Kidney epithelial cell (primary cell): ENCODE measurements at places on chromosomes 7 and 10. TPM values are rescaled to one million over a fixed set of nuclear protein-coding genes. Genes with fewer than 3 reads are reported as not detected.

SORCS1 gene
- 2.1 and 2.3 TPM in 2 replicates for total RNA-seq

CALHM3 gene
- total RNA-seq, result not detected in 2 replicates

SPDYE9 gene
- not detected in 2 replicates for total RNA-seq

GHRHR gene
- not detected in 2 replicates for total RNA-seq

MICU1 gene
- total RNA-seq, result 33.8 and 37.2 TPM in 2 replicates

PRXL2A gene
- total RNA-seq, result 64.4 and 72.4 TPM in 2 replicates

ZPBP gene
- total RNA-seq, result 0.13 TPM in 1 of 2 replicates, not detected in the other

CASP2 gene
- 24.6 and 26.9 TPM in 2 replicates for total RNA-seq

CLRN3 gene
- total RNA-seq, result not detected in 2 replicates

PPP1R3A gene
- not detected in 2 replicates for total RNA-seq

CDH23 gene
- total RNA-seq, result 0.04 and 0.14 TPM in 2 replicates

CDHR1 gene
- 4.3 and 4.6 TPM in 2 replicates for total RNA-seq
